ENCODE measurements at places on chromosomes 12 and 14.
A peak's percentile ranks its signal among the peaks of the same experiment; 100 is the strongest.

DNA sequence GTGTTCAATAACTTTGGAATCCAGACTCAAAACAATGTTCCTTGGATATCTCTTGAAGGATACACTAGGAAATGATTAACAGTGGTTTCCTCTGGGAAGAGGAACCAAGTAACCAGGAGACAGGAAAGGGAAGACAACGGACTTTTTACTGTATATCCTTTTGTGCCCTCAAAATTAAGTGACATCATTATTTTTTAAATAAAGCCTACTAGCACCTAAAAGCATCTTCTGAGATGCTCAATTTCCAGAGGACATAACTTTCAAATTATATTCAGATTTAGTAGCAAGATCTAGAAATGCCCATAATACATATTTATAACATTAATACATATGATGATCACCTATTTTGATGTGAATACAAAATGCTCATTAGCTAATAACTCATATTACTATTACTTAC lies 6.5 kb downstream of the HECTD1 start:
- no peak for DNase-seq

- no peak for DNase-seq
These were observed 5.3 kb upstream of the PLEKHG3 start for GRCh38 chr14:64698903-64699302.

GRCh38 chr12:76777765-76778216 lies 13.9 kb downstream of the ZDHHC17 start:
- no peak for DNase-seq

- no peak for DNase-seq
These were observed 4.5 kb downstream of the DHH start for GRCh38 chr12:49089821-49090773.

DNA sequence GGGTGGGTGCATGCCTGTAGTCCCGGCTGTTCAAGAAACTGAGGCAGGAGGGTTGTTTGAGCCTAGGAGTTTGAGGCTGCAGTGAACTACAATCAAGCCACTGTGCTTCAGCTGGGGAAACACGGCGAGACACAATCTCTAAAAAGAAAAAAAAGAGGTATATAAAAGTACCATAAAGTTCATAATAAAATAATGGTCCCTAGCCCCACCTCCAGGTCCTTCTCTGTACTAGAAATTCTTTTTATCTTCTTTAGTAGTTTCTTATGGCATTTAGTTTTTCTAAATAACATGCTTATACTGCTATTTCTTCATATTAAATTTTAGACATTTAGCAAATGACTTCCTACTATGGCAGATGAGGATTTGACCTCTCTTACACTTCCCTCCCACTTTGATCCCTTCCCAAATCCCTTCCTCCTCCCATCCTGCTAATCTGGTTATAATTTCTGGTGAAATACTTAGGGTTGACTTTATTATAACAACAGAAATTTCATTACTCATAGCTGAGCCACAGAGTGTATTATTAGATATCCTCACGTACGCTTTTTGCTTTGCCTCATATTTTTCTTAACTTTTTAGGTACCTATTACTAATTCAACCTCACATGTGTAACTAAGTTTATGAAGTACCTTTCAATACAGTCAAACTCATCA lies 94.7 kb downstream of the SLC41A2 start:
- DNase-seq: no peak

- DNase-seq: no peak
These were observed 82.1 kb downstream of the SAMD4A start for GRCh38 chr14:54649056-54649455.

DNA sequence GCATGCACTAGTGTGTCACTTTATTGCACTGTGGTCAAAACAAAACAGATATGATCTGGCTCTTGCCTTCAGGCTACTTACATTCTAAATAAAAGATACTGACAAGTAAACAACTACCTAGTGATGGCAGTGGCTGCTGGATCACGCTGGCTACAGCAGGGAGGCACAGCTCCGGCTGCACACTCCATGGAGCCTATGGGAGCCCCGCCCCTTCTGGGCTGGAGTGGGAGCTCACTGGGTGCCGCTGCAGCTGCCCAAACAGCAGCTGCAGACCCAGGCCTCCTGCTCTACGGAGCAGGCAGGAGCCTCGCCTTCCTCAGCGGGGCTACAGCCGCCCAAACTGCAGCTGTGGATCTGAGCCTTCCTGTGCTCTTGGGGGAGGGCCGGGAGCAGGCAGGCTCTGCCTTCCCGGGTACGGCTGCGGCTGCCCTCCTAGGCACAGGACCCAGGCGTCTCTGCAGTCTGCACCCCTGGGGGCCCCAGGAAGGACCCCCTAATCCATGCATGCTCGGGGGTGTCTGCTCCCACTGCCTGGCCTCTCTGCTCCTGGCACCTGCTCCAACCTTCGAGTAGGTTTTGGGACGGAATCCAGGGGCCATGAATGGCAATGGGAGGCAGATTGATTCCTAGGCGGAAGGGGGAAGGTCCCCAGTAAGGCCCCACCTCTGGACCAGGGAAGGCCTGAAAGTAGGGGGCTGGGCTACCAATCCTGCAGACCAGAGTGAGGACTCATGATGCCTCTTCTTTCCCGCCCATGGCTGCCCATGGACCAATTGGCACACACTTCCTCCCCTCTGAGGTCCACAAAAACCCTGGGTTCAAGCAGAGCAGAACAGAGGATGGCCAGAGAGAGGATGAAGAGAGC lies 253.1 kb downstream of the ANO6 start:
- no peak for DNase-seq

DNA sequence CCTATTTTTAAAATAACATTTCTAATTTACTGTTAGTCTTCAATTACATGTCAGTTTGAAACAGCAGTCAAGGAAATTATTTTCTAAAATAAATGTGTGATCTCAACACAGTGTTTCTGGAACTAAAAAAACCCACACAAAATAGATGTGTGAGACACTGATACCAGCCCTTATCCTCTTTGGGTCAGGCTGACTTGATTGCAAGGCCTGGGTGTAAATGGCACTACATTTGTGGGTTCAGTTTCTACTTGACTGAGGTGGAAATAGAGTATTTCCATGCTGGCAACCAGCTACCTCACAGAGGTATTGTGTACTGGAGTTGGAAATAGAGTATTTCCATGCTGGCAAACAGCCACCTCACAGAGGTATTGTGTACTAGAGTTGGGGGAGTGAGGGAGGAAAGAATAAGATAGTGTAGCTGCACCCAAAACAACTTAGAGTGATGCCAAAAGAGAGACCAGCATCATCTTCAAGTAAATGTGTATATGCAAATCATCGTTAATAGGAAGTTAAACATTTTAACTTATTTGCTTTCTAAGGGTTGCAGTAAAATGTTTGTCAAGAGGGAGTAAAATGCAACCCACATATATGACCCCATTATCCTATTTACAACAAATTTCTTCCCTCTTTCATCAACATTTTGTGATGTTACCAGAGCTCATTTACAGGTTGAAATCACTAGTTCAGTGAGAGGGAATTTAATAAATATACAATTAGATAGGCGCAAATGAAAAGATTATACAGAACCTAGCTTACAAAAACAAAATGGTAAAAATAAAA lies 10.7 kb upstream of the LYZ start:
- DNase-seq: no peak

GRCh38 chr14:100159094-100159864 lies at the start of gene DEGS2:
TSS of gene DEGS2 (minus strand) at chr14:100159645. CDS start at chr14:100159587, 58 bp downstream.
- DNase-seq: peak; percentile 57

- DNase-seq: no peak
These were observed 248.8 kb downstream of the ANO6 start for GRCh38 chr12:45464699-45465098.

GRCh38 chr14:32991691-32992090 lies 53.0 kb downstream of the NPAS3 start:
- no peak for DNase-seq

- no peak for DNase-seq
These were observed 61.5 kb downstream of the SPATS2 start for GRCh38 chr12:49428793-49429192.

DNA sequence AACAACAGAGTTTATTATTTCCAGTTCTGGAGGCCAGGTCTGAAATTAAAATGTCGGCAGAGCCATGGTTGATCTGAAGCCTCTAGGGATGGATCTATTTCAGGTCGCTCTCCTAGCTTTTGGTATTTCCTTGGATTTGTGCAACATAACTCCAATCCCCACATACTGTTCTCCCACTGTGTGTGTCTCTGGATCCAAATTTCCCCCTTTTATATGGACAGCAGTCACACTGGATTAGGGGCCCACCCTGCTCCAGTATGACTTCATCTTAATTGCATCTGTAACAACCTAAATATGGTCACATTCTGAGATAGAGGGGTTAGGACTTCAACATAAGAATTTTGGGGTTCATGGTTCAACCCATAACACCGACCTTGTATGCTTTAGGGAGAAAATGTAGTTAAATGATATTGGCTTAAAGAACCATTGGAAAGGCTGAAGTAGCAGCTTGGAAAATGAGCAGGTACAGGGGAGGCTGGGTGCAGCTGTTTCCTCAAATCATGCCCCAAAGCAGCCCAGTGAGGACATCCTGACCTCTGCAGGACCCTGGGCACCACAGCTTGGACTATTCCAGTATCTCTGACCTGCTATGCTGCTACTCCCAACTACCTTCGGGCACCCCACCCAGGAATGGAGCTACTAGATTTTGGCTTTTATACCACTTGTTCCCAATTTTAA lies 13.9 kb upstream of the MDM2 start:
- no peak for DNase-seq

DNA sequence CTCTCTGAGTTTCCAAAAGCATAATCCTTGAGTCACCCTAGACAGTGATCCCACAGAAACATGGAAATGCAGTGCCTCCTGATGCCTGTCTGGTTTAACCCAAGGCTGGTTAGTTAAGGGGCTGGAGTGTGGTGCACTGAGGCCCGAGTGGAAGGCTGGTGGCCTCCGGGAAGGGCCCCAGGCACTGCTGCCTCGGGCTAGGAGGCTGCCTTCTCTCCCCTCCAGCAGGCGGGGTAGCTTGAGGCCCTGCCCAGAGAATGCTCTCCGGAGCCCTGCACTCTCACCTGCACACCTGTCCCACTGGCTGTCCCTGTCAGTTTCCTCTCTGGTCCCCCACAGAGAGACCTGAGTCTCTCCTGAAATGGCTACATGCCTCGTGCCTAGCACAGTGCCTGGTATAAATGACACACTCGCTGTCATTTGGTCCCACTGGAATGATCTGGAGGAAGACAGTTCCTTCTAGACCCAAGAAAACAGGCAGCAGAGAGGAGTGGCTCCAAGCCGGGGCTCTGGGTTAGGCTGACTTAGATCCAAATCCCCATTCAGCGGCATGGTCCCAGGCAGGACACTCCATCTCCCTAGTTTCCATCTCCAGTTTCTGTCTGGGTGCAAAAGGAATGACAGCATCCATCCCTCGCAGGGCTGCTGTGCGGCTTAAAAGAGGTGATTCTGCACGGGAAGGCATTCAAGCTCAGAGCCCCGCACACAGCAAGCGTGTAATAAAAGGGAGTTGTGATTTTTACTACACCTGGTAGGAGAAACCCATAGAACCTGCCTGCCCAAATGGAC lies 54.0 kb downstream of the RBM19 start:
- DNase-seq: no peak

DNA sequence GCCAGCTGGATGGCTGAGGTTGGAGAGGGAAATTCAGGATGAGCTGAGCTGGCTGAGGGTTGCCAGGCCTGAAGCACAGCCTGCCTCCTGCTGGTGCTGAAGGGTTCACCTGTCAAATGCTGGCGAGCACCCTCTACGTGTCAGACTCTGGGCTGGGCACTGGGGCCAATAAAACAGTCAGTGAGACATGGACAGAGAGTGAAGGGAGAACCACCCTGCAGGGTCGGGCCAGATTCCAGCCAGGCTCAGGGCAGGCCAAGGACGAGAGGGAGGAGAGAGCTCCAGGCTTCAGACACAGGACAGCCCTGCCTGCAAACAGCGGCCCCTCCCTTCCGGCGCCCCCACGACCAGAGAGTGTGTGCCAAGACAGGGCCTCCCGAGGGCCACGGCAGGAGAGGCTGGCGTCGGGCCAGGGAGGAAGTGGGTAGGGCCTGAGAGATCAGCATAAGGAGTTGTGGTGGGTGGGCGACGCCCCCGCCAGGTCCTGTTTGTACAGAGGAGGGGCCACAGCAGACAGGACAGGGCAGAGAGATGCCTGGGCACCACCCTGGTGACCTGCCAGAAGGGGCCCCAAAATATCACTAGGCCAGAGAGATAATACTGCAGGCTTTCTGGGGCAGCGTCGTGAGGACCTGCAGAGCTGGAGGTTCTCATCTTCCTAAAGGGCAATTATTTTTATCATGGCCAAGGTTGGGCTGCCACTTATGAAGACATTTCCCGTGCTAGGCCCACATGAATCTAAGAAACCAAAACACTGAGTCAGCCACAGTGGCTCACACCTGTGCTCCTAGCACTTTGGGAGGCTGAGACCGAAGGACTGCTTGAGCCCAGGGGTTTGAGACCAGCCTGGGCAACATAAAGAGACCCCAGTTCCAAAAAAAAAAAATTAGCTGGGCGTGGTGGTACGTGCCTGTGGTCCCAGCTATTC lies 73.1 kb upstream of the GPR68 start:
- peak; percentile 83 for DNase-seq

DNA sequence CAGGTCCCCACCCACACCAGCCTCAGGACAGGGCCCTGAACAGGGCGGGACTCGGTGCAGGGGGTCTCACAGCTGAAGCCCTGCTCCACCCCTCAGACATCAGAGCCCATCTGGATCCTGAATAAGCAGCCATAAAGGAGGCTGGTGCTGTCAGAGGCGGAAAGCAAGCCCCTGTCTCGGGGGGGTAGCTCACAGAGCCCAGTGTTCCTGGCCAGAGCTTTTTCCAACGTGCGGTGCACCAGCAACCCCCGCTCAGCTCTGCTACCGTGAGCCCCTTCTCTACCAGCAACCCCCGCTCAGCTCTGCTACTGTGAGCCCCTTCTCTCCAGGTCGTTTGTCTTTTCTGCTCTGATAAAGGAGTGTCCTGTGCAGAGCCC lies 136.5 kb upstream of the SFSWAP start:
- DNase-seq: no peak

- DNase-seq: no peak
These were observed 24.7 kb upstream of the GLIPR1 start for GRCh38 chr12:75455839-75456238.

DNA sequence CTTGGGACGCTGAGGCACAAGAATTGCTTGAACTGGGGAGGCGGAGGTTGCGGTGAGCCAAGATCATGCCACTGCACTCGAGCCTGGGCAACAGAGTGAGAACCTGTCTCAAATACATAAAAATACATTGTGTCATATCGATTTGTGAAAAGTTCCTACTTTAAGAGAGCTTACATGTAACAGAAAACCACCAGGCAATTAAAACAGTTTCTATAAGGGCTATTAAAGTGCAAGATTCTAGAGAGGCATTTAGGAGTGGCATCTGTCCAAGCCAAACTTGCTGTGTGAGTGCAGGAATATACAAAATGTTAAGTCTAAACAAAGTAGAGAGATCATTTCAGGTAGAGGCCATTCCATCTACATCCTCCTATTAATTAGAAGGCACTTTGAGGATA lies 1.7 kb upstream of the NEK9 start:
- no peak for DNase-seq

GRCh38 chr12:56758728-56759262 lies 4.3 kb upstream of the HSD17B6 start:
- DNase-seq: no peak

- DNase-seq: no peak
These were observed 24.6 kb downstream of the GCN1 start for GRCh38 chr12:120169946-120170345.
